ENCODE measurements at places on chromosomes 4 and X.

- no peak for ATAC-seq
These were observed 95.6 kb downstream of the MID1IP1 start for GRCh38 chrX:38896724-38897298.

- no peak for ATAC-seq
These were observed 160.5 kb upstream of the AGTR2 start for GRCh38 chrX:116009861-116010710.

DNA sequence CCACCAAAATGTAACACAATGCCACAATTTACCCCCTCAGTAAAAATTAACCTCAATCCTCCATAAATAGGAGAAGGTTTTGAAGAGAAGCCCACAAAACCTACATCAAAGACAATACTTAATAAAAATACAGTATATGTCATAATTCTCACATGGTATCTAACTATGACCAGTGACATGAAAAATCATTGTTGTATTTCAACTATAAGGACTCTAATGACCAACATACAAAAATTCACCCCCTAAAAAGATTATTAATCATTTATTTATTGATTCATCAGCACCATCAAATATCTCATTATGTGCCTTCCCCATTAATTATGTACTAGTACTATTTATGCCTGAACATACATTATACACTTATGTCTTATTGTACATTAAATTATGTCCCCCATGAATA is 77.1 kb upstream of the ZMAT1 start:
- no peak for ATAC-seq

DNA sequence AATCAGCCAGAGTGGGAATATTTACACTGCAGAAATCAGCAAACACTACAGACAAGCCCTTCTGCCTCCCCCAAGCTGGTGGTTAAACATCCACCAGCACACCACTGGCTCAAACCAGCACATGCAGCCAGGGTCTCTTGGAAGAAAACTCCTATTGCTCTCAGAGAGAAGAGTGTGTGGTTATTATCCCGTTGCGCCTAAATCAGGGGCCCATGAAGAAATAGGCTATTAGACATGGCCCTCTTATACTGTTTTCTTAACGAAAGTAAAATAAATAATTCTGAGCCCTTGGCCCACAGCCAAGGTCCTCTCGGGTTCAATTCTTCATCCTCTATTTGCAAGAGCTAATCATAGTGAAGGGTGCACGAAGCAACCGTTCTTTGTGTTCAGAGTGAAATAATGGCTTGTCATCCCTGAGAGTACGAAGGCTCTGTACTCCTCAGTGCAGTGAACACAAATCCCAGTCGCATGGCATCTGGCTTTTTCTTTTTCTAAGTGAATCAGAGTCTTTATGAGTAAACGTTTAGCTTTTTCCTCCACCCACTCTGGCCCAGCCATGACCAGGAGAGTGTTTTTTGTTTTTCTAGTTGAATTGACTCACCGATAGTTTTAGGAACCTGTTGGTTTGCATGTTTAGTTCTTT is 33.4 kb upstream of the RBM47 start:
- ATAC-seq: peak; percentile 71

- ATAC-seq: no peak
These were observed 332.3 kb downstream of the PTTG2 start for GRCh38 chr4:38292529-38292928.

GRCh38 chrX:10176121-10177003 is 19.6 kb downstream of the CLCN4 start:
- no peak for ATAC-seq

- ATAC-seq: no peak
These were observed 20.1 kb downstream of the ARHGEF9 start for GRCh38 chrX:63764946-63765345.

GRCh38 chr4:9969526-9970398 is 51.5 kb downstream of the SLC2A9 start:
- ATAC-seq: peak; percentile 74

- ATAC-seq: peak; percentile 99
These were observed at the start of gene LAMP2 for GRCh38 chrX:120468825-120469525. Gene LAMP2 (minus strand): TSS chrX:120469296. CDS start chrX:120469169, 127 bp downstream.

- ATAC-seq: no peak
These were observed 816 bp downstream of the EREG start for GRCh38 chr4:74365761-74366160.

DNA sequence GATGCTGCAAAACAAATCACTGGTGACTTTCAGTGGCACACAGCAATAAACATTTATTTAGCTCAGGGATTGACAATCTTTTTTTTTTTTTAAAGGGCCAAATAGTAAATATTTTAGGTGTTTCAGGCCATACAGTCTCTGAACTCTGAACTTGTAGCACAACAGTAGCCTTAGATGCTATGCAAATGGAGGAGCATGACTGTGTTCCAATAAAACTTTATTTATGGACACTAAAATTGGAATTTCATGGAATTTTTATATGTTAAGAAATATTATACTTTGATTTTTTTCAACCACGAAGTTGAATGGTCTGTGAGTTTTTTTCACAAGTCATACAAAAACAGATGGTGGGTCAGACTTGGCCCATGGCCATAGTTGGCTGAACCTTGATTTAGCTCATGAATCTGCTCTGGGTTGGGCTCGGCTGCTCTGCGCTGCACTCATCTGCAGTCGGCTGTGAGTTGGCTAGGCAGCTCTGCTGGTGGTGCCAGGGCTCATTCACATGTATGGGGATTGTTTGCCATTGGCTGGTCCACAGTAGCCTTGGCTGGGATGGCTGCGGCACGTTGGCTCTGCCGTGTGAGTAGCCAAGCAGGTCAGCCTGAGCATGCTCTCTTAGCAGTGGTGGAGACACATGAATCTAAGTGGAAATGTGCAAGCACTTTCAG is 231.7 kb upstream of the PGRMC2 start:
- ATAC-seq: no peak

- ATAC-seq: no peak
These were observed 20.6 kb downstream of the ZBTB33 start for GRCh38 chrX:120271218-120271617.

- ATAC-seq: no peak
These were observed 57.5 kb downstream of the GPR82 start for GRCh38 chrX:41781500-41781899.

GRCh38 chrX:15952212-15952611 is 97.6 kb upstream of the AP1S2 start:
- no peak for ATAC-seq

GRCh38 chr4:763922-764321 is 58.3 kb downstream of the PCGF3 start:
- no peak for ATAC-seq

GRCh38 chrX:31796624-31797023 is 724.8 kb upstream of the FTHL17 start:
- ATAC-seq: no peak

DNA sequence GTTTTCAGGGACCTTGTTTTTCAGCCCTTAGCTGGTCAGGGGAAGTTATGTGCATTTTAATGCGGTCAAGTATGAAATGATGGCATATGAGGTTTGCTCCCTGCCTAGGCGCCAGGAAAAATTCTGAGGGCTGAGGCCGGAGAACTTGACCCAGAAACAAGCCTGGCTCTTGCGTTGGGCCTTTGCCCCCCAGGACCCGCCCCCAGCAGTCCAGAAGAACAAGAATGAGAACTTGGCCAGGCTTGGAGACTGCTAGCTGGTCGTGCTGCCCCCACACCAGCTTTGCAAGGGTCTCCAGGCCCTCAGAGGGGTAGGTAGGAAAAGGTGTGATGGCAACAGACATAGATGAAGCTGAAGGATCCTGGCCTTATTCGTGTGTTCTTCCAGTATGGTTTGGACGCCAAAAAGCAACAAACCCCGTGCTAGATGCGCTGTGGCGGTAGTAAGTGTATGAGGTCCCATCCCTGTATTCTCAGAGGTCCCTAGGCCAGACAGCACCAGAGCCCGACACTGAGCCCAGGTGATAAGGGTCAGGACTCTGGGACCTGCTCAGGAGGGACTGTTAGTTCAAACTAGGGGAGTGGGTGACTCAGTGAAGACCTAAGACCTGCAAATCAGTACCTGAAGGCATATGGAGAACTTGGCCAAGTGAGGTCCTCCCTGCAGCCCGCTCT is 10.5 kb downstream of the NKX3-2 start:
- no peak for ATAC-seq

- peak; percentile 49 for ATAC-seq
These were observed 8.8 kb downstream of the GPRIN3 start for GRCh38 chr4:89298788-89299152.

- no peak for ATAC-seq
These were observed 80.8 kb upstream of the RPS6KA3 start for GRCh38 chrX:20347481-20347880.

- no peak for ATAC-seq
These were observed 118.0 kb upstream of the EDNRA start for GRCh38 chr4:147362938-147363337.
